AG09319 (cell line): ENCODE measurements at places on chromosomes 16 and 17.

GRCh38 chr16:80985611-80986010 is 21.1 kb downstream of the CMC2 start:
- DNase-seq: no peak

- DNase-seq: no peak
Observed at GRCh38 chr16:1152123-1152638, 725 bp upstream of the CACNA1H start.

GRCh38 chr17:5033352-5034015 is 1.7 kb downstream of the SLC52A1 start:
- no peak for DNase-seq

DNA sequence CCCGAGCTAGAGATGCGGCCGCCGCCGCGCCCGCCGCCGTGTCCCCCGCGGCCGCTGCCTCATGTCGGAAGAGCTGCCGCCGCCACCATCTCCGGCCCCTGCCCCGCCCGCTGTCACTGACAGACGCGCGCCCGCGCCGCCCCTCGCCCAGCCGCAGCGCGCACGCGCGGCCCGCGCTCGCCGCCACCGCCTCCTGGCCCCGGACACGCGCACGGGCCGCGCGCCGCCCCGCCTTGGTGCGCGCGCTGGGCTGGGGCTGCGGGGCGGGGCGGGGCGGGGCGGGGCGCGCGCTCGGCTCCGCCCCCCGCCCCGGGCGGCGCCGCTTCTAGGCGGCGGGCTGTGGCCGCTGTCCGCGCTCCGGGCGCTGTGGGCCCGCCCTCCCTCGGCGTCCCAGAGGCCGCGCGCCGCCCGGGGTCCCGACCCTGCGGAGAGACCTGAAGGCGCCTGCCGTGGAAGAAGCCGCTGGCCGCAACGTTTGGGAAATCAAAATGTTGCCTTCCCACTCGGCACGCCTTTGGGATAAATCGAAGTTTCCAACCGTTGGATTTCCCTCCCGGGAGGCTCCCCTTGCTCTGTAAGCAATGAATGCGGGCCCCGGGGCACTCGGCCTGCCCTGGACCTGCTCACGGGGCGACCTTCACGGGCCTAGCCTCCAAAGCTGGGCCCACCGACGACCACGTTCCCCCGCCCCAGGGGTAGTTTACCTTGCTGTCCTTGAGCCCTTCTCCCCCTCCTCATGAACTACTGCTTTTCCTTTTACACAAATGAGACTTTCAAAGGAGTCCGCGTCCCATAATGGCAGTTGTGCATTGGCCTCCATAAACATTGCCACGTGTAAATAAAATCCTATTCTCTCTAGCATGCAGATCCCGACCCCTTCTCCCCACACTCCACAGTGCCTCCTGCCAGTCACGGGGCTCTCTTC is at the start of gene ADCY9:
TSS of gene ADCY9 (minus strand) at position 118 of the 925 bp plus-strand sequence. CDS start 1,000 bp downstream, outside the sequence.
- DNase-seq: no peak

- DNase-seq: no peak
Observed at GRCh38 chr17:70636517-70637133, 467.3 kb downstream of the KCNJ2 start.

DNA sequence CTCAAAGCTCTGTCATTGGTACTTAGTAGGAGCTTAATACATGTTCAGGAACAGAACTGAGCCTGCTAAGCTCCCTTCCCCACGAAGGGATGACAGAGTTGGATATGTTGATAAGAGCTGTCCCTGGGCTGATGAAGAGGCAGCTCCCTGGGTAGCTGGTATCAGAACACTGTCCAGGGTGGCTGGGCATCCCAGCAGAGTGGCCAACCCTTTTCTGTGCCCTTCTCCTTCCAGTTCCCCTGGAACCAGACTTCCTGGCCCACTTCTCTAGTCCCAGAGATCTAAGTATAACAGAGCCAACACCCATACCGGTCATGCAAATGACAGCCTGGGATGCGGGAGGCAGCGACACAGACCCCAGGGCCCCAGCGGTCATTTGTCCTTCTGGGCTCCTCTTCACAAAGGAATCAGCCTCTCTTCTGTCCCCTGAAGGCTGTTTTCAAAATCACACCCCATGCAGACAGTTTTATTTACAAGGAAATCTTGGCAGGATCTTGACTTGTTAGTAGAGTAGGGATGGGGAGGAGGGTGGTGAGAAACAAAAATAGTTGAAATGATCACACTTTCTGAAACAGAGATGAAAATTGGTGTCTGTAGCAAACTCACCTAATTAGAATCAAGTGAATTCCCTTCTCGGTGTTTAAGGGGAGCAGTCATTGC is 1.4 kb upstream of the RHBDL3 start:
- DNase-seq: no peak

GRCh38 chr17:45775576-45776011 is 8.5 kb upstream of the CRHR1 start:
- DNase-seq: no peak
